Fibroblast of villous mesenchyme (primary cell): ENCODE measurements at places on chromosomes 2 and 18. TPM values are rescaled to one million over a fixed set of nuclear protein-coding genes. Genes with fewer than 3 reads are reported as not detected.

DNA sequence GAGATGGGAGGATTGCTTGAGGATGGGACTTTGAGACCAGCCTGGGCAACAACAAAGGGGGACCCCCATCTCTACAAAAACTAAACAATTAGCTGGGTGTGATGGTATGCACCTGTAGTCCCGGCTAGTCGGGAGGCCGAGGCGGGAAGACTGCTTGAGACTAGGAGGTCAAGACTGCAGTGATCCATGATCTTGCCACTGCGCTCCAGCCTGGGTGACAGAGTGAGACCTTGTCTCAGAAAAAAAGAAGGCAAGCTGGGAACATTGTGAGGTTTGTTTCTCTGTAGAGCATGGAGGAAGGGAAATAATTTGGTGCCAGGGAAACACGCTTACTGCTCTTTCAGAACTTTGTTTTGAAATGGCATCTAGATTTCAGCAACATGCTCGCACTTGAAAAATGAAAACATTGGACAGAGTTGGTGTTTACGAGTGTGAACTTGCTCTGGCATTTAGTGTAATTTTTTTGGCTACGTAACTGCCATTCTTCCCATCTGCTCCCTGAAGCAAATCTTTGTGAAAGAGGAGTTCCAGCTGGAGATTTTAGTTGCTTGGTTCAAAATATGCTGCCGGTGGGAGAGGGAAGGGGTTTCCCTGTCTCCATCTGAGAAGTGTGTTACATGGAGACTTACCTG, 125.6 kb upstream of the DLX2 start:
- peak; percentile 71 for DNase-seq

PAIP2B gene
- under 0.01 and 0.43 TPM in 2 replicates for total RNA-seq

DNA sequence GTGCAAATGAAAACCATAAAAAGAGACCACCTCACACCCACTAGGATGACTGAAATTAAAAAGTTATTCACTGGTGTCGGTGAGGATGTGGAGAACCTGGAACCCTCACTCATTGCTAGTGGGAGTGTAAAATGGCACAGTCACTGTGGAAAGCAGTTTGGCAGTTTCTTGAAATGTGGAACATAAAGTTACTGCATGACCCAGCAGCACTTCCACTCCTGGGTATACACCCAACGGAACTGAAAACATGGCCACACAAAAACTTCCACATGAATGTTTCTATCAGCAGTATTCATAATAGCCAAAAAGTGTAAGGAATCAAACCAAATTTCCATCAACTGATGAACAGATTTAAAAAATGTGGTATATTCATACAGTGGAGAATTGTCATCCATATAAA, 65.1 kb upstream of the SLC66A3 start:
- no peak for DNase-seq

ASPRV1 gene
- total RNA-seq, result under 0.01 and 0.43 TPM in 2 replicates

DNA sequence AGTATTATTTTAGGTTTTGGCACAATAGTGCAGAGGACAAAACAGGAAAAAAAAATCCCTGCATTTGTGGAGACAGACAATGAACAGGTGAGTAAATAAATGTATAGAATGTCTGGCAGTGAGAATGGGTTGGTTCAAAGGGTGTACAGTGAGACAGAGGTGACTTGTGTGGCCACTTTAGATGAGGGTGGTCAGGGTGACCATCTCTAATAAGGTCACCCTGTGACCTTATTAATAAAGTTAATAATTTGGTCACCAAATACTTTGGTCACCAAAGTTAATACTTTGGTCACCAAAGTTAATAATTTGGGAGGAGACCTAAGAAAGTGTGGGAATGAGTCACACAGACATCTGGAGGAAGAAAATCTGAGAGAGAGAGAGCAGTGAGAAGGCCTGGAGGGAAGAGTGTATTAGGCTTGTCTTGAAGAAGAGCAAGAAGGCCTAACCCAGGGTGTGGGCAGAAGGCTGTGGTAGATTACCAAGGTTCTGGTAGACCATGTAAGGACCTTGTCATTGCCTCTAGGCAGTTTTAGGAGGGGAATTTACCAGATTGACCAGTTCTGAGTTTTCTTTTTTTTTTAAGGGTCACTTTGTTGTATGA, 1368.4 kb upstream of the CELF4 start:
- DNase-seq, result no peak

GRCh38 chr2:4762951-4763376, 929.2 kb upstream of the SOX11 start:
- DNase-seq, result no peak

RTP5 gene
- total RNA-seq, result not detected in 2 replicates

GRCh38 chr2:105404736-105405135, 5.9 kb upstream of the FHL2 start:
- DNase-seq, result no peak

GRCh38 chr2:9212010-9212635, 5.5 kb downstream of the ASAP2 start:
- no peak for DNase-seq

ZSWIM2 gene
- 0.43 TPM in 1 of 2 replicates, not detected in the other for total RNA-seq

- DNase-seq, result peak; percentile 90
Measured at GRCh38 chr2:235594041-235594440, 100.2 kb downstream of the AGAP1 start.

HTR2B gene
- 109 and 159 TPM in 2 replicates for total RNA-seq

DNA sequence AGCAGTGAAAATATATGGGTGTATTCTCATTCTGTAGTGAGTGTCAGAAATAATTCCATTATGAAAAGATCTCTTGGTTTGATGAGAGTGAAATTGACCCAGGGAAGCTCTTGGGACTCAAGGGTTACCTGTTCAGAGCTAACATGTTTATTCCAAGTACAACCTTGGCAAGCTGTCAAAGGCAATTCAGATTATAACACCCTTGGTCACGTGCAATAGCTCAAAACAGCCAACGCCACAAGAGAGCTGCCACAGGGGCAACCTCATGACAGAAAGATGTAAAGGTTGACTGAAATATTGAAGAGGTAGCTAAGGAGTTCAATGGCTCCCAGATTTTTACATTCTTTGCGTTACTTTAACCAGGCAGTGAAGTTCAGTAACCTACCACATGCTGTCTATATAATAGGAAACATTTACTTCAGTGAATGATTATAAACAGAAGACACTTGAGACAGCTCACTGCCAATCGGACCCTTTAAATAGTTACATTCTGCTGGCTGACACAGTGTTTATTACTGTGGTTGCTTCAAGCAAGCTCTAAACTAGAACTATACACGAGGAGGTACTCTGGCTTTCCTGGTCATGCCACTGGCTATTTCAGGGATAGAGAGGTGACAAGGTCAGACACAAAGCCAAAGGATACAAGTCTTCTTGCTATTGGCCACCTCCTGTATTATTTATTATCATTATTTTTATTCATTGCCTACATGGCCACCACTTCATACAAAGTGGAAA, 187.3 kb downstream of the PID1 start:
- DNase-seq, result no peak
